ENCODE measurements at places on chromosomes 12 and 14.

GRCh38 chr12:99386907-99387306, 260.6 kb upstream of the GARIN6 start:
- no peak for DNase-seq

DNA sequence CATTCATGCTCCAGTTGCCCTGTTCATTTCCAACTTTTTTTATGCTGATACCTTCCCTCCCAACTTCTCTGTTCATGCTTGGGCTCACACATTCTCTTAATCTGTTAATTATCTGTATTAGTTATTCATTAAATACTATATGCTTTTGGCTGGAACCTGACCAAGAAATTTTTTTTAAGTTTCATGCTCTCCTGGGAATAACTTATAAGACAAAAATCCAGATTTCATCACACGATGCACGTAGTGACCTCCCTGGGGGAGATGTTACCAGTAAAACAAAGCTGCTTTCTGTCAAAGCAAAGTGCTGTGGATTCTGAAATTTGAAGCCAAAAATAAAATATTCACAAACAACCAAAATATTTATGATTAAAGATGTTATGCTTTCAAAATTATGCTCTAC, 215.0 kb upstream of the USP15 start:
- DNase-seq, result no peak

- peak; percentile 68 for DNase-seq
These were observed at the start of gene SH2B3 for GRCh38 chr12:111405859-111406473. TSS of gene SH2B3 (plus strand) at chr12:111405923. CDS start at chr12:111418146, 12,223 bp downstream.

DNA sequence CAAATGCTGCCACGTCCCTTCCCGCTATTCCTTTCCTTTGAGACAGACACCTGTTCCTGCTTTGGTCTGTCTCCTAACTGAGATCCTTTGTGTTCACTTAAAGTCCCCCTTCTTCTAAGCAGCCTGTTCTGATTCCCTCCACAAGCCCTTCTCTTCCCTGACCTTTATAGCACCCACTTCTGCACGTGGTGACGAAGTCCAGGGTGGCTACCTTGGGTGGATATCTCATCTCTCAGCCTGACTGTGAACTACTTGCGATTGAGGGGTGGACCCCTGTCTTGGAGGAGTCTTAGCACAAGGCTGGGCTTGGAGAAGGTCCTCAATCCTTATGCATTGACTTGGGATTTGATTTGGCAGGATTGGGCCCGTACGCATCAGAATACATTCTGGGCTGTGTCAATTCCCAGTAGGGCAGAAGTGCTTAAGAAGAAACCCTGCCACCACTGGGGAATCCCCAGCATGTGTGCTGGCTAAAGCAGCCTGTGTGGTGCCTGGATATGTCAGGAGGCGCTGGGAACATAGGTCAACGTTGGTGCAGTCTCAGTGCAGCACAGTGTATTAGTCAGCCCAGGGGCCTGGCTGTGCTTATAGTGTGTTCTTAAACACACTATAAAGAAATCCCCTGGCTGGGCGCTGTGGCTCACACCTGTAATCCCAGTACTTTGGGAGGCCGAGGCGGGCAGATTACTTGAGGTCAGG, 23.6 kb downstream of the KRT80 start:
- DNase-seq, result no peak

DNA sequence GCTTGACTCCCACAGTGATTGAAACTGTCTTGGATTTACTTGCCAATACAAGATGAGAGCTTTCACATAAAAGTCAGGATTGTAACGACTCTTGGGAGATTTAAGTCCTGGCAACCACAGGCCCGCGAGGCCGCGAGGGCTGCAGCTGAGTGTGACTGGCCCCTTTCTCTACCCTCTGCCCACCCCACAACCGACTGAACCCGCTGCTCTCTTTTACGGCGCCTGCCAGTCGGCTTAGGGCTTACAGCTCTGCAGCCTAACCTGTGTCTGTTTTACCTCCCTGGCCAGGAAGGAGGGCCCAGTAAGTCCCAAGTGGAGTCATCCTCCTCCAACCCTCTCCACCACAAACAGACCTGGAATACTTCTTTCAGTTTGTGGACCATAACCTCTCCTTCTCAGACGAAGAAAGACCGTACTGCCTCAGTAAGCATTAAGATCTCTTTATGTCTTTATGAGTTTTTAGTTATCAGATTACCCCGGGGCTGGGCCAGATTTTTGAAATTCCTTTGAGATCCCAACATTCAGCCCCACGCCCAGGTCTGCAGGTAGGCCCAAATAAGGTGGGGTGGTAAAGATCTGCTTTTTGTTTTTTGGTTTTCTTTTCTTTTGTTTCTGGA, 12.6 kb upstream of the TIGAR start:
- no peak for DNase-seq

DNA sequence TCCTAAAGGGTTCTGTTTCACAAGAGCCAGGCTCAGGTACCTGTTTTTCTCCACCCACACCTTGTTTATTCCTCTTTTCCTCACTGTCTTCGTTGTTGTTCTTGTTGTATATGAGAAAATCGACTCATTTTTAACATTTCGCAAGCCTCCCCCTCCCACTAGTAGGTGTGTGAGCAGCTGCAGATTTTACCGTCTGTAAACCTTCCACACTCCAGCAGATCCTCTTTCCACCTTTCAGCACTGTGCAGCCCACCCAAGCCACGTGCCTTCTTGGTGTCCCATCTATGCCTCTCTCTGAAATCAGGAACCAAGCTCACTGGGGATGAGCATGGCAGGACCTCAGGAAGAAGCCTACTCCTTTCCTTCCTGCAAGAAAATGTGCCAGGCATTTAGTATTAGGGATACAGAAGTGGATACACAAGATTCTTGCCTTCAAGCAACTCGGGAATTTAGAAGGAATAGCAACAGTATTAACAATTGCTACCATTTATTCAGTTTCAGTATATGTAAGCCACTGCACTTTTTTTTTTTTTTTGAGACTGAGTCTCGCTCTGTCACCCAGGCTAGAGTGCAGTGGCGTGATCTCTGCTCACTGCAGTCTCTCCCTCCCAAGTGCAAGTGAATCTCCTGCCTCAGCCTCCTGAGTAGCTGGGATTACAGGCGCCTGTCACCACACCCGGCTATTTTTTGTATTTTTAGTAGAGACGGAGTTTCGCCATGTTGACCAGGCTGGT, 113.6 kb downstream of the CHST11 start:
- DNase-seq, result no peak

DNA sequence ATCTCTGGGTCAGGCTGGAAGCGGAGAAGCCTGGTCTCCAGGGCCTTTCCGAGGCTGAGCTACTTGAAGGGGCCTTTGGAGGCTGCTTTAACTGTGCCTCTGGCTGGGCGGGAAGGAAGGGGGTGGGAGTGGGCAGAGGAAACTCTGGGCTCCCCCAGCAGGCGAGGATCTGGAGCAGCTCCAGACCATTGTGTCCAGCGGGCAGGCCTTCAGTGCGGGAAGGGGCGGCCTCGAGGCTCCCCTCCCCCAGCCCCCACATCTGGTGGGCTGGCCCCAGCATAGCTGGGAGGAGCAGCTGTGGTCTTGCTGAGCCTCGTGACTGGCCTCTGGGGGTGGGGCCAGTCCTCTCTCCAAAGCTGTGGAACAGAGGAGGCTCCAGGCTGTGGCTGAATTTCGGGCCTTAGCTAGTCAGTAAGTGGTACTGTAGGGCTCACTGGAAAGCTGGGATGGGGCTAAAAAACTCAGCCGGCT, 3.4 kb downstream of the TAMALIN start:
- DNase-seq, result no peak

GRCh38 chr12:90111791-90112580, 403.3 kb upstream of the ATP2B1 start:
- DNase-seq, result no peak

DNA sequence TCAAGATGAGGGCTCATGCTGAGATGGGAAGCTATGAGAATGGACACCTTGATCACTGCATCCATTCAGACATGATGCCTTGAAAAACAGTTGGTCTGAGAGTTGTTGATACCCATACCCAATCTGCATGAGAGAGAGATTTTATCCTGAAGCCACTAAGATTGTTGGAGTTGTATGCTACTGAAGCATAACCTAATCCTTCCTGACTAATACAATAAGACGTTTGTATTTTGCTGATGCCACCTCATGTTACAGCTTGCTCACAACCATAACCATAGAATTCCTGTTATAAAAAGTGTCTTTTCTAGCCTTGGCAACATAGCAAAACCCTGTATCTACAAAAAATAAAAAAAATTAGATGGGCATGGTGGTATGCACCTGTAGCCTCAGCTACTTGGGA, 12.7 kb upstream of the SERPINA1 start:
- no peak for DNase-seq

DNA sequence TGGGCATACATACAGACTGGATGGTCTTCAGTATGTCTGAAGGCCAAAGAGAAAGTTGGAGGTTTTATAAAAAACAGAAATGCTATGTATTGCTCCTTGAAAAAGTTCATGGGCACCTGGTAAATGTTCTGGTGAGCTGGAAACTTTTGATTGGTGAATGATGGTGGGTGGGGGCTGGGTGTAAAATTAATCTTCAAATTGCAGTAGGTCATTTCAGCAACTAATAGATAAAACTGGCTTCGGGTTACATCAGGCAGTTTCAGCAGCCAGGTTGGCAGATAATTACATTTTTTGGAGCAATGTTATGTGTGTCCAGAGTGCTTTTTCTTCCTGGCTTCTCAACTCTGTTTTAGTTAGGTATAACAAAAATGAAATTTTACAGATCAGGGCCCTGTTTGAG, 35.3 kb downstream of the SDR9C7 start:
- DNase-seq, result no peak

GRCh38 chr12:39300799-39301198, 142.1 kb downstream of the KIF21A start:
- no peak for DNase-seq

- DNase-seq, result no peak
These were observed 75.1 kb upstream of the CAPRIN2 start for GRCh38 chr12:30829876-30830275.

DNA sequence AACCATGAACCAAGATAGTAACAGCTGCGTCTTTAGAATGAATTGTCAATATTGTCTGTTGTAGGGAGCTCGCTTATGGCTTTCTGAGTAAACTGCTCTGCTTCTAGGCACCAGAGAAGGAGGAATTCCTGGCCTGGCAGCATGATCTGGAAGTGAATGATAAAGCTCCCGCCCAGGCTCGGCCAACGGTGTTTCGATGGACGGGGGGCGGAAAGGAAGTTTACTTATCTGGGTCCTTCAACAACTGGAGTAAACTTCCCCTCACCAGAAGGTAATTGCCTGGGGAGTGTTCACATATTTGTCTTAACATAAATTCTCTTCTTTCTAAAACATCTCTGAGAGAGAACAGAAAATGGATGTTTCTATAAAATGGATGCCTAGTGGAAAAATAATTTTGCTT, 4.3 kb downstream of the PRKAB1 start:
- DNase-seq, result no peak

GRCh38 chr12:131333136-131333535, 377.8 kb upstream of the SFSWAP start:
- DNase-seq, result no peak

DNA sequence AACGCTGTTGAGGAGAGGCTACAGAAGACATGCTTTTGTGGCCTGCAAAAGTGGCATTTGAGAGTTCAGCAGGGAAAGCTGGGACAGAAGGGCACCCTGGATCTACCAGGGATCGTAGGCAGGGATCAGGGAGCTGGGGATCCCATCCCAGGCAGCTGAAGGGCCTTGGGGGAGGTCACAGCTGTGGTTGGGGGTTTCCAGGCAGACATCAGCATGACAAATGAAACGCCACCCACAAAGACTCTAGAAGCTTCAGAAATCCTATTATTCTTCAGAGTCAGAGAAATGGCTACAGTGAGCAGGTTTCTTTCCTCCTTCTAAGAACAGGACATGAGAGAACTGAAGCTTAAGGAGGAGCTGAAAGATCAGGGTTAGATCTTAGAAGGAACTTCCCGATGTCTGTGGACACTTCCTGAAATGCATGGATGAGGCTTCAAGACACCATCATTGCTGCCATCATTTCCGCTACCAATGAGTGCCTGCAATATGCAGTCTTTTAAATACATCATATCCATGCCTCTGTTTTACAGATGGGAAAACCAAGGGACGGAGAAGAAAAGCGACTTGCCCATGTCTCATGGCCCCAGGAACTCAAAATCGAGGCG, 104.3 kb downstream of the RBM19 start:
- no peak for DNase-seq

DNA sequence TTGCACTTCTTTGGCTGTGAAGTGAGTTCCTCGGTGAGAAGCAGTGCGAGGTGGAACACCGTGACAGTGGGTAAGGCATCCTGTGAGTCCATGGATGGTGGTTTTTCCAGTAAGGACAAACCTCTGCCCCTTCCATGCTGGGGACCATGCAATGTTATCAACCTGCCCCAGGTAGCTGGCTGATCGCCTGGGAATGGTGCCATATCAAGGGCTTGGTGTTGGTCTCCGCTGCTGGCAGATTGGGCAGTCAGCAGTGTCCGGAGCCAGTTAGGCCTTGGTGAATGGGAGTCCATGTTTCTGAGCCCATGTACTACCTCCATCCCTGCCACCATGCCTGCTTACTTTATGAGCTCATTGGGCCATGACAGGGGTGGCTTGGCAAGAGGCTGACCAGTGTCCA, 114.7 kb upstream of the C14orf180 start:
- no peak for DNase-seq

- no peak for DNase-seq
These were observed 668 bp downstream of the MRPS35 start for GRCh38 chr12:27711317-27711682.

DNA sequence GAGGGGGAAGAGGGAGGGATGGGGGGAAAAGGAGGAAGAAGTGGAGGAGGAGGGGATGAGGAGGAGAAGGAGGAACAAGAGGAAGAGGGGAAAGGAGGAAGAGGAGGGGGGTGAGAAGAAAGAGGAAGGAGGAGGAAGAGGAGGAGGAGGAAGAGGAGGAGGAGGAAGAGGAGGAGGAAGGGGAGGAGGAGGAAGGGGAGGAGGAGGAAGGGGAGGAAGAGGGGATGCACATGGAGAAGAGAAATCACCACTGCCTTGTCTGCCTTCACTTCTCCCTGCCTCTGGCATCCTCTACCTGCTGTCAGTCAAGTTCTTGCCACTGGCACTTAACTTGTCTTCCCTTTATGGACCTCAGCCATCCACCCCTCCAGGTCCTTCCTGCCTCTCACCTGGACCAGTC, 59.9 kb downstream of the TTC9 start:
- DNase-seq, result no peak

DNA sequence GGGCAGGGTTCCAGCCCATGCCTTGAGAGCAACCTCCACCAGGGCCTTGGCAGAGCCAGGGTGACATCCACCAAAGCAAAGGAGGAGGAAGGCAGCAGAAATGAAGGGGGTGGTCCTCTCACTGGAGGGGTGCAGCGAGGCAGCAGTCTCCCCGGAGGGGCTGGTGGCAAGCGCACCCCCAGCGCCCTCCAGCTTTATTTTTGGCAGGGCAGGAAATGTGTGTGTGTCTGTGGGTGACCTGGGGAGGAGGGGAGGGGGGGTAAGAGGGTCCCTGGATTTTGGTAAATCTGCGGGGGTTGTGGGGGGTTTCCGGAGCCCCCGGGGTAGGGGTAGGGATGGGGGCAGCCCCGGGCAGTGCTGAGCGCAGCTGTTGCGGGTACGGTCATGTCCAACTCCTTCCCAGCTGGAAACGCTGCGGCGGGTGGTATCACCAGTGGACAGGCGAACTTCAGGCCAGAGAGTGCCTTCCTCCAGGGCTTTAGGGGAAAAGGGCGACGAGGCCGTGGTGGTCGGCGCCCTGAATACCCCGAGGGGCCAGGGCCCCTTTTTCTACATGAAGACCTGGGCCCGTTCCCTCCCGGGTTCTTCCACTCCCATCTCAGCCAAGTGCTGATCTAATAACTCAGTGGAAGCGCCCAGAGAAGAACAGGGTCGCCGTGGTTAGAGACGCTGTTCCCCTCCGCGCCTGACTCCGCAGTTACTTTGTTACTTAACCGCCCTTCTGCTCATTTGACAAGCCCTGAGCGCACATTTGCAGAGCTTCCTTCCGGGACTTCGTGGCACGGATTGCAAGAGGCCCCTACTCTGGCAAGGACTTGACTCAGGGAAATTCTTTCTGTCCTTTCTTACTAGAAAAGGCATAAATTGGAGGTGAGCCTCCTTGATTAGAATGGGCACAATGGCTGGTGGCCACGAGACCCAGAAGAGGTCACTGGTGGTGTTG, 55.2 kb downstream of the FOS start:
- peak; percentile 20 for DNase-seq

Measured in activated CD8-positive, alpha-beta memory T cell treated with anti-CD3 and anti-CD28 coated beads for 1 hour (primary cell).